ENCODE measurements at places on chromosomes 11 and 22. TPM values are rescaled to one million over a fixed set of nuclear protein-coding genes. Genes with fewer than 3 reads are reported as not detected.

Gene POU2AF2
- not detected for polyA plus RNA-seq

Gene DGCR6
- polyA plus RNA-seq = 0.54 TPM

Gene CENPM
- polyA plus RNA-seq = 67.3 TPM

Gene TSSK2
- polyA plus RNA-seq = not detected

Gene VSIG10L2
- polyA plus RNA-seq = not detected
